ENCODE measurements at places on chromosomes 16 and 17. TPM values are rescaled to one million over a fixed set of nuclear protein-coding genes. Genes with fewer than 3 reads are reported as not detected.

ACE gene
- total RNA-seq = 5.5 TPM

MT1H gene
- 2.2 TPM for total RNA-seq

FOXF1 gene
- total RNA-seq = not detected

IL17C gene
- 0.32 TPM for total RNA-seq

PYY gene
- total RNA-seq = 0.99 TPM

DPEP2 gene
- not detected for total RNA-seq

KRT36 gene
- total RNA-seq = not detected

SOX15 gene
- total RNA-seq = 9.3 TPM

CYBA gene
- 188 TPM for total RNA-seq

ATP2C2 gene
- total RNA-seq = 2.0 TPM

AANAT gene
- not detected for total RNA-seq

ABCC12 gene
- 1.2 TPM for total RNA-seq

PLD6 gene
- 1.2 TPM for total RNA-seq

RAP1GAP2 gene
- total RNA-seq = 44.3 TPM

PRR29 gene
- 6.1 TPM for total RNA-seq
